ENCODE measurements at places on chromosomes 3 and 15.

DNA sequence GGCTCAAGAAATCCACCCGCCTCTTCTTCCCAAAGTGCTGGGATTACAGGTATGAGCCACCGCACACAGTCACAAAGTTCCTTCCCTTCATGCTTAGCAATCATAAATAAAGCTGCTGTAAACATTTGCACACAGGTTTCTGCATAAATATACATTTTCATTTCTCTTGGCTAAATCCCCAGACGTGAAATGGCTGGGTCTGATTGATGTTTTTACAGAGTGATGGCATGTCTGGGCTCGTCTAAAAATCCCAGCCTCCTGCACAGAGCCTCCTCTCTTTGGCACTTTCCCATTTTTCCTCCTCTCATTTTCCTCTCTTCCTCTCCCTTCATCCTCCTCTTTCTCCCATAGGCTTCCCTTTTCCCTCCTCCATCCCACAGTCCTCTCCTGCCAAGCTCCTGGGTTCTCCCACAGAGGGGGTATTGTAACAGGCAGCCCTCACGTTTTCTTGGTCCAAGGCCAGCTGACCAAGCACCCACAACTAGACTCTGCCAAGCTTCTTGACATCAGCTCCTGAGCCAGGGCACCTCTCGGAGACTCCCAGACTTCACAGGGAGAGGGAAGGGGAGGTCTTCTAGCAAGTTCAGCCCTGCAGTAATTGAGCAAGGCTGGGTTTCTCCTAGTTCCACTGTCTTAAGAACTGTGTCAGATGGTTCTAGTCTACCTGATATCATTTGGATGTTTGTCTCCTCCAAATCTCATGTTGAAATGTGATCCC lies 10.5 kb upstream of the PLA2G4E start:
- H3K36me3 ChIP-seq, result no peaks in the 10 kb centered on the region
- no peak for DNase-seq
- peaks cover 35% of the 10 kb centered on the region for H3K27me3 ChIP-seq
- H3K27ac ChIP-seq, result no peak overlapping the region
- no peak overlapping the region for H3K4me3 ChIP-seq
- H3K4me1 ChIP-seq, result no peaks in the 10 kb centered on the region

DNA sequence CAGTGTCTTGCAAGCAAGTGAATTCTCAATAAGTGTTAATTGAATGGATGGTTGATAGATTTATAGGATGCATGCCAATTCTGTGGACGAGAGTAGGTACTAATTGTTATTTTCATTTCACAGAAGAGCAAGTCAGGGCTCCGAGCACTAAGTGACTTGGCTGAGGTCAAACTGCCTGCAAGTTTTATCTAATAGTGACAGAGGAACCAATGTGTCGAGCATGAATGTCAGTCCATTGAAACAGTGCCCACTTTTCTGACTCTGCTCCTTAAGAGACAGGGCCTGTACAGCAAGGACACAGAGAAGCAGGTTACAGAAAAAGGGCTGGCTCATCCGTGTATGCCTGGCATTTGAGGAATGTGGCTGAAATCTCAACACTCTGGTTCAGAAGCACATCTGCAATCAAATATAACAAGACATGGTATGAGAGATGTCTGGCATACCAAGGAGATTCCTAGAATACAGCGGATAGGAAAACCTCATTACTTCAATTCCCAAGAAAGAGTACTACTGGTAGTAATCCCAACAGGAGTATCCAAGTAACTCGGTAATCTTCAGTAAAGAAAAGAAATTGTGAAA lies 6.0 kb upstream of the B3GNT5 start:
- no peaks in the 10 kb centered on the region for H3K36me3 ChIP-seq
- H3K4me3 ChIP-seq, result no peak overlapping the region
- DNase-seq, result no peak
- no peaks in the 10 kb centered on the region for H3K4me1 ChIP-seq
- H3K27me3 ChIP-seq, result no peaks in the 10 kb centered on the region

DNA sequence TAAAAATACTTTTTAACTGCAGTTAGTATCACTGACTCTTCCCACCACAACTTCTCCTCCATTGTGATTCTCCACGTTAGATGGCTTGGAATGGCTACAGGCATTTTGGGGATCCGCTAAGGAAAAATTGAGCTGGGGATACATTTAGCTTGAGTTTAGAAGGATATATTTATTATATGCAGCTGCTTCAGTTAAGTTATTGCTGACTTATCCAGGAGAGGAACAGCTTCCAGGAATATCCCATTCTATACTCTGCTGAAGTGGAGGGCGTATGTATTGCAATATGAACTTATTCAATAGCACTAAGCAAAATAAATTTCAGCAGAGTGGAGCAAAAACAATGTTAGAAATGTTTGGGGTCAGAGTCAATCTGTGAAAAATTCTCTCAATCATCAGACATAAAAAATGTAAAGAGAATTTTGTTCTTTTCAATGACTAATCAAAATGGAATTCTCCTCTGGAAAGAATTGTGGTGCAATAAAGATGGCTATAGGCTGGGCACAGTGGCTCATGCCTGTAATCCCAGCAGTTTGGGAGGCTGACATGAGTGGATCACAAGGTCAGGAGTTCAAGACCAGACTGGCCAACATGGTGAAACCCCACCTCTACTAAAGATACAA lies 84.7 kb downstream of the NCEH1 start:
- no peaks in the 10 kb centered on the region for H3K27me3 ChIP-seq
- peak overlapping the region; percentile 86 for H3K27ac ChIP-seq
- DNase-seq, result peak; percentile 51
- no peaks in the 10 kb centered on the region for H3K36me3 ChIP-seq

- no peaks in the 10 kb centered on the region for H3K36me3 ChIP-seq
- no peaks in the 10 kb centered on the region for H3K27me3 ChIP-seq
- no peak overlapping the region for H3K27ac ChIP-seq
- DNase-seq, result no peak
- H3K4me3 ChIP-seq, result no peak overlapping the region
- H3K4me1 ChIP-seq, result peaks cover 6% of the 10 kb centered on the region
Observed at GRCh38 chr3:130659911-130660310, 86.7 kb downstream of the PIK3R4 start.

DNA sequence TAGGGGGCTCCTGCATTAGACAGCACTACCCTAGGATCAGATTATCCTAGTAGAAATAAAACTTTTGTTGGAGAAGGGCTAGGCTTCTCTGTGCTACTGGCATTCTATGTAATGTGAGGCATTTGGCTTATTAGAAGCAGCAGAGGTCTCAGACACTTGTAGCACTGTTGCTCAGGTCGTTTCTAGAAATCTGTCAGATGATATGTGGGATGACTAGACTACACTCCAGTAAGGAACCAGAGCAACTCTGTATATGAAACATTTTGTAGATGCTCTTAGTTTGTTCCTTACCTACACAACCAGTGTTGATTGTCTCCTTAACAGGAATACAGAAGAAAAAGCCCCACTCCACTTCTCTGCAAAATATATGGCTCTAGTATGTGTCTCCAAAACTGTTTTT lies 21.9 kb upstream of the FBXL22 start:
- H3K27ac ChIP-seq, result no peak overlapping the region
- peaks cover 26% of the 10 kb centered on the region for H3K36me3 ChIP-seq
- no peak overlapping the region for H3K4me3 ChIP-seq
- H3K27me3 ChIP-seq, result no peaks in the 10 kb centered on the region

GRCh38 chr3:178352326-178353005 lies 183.8 kb upstream of the KCNMB2 start:
- peak overlapping the region; percentile 14 for H3K27ac ChIP-seq
- DNase-seq, result no peak
- H3K27me3 ChIP-seq, result no peaks in the 10 kb centered on the region
- peaks cover 33% of the 10 kb centered on the region for H3K4me1 ChIP-seq
- H3K4me3 ChIP-seq, result no peak overlapping the region

- H3K4me3 ChIP-seq, result no peak overlapping the region
- no peaks in the 10 kb centered on the region for H3K4me1 ChIP-seq
- H3K27ac ChIP-seq, result no peak overlapping the region
- H3K27me3 ChIP-seq, result no peaks in the 10 kb centered on the region
- no peak for DNase-seq
- no peaks in the 10 kb centered on the region for H3K36me3 ChIP-seq
Observed at GRCh38 chr15:86268558-86268957, 188.9 kb downstream of the AGBL1 start.

DNA sequence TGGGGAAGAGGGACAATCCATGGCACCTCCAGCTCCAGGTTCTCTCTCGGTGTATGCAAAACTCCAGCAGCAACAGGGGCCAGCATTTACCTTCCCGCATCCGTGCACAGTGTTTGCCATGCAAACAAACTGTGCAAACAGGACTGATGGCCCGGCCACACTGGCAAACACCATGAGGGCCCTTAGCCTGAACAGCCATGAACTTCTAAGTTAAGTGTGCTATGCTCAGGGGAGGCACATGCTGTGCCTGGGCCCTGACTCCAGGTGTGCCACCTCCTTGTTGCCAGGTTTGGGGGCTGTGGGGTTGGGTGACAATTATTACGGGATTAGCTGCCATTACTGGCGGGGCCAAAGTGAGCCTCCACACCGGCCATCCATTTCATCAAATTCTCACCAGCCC lies 57.5 kb downstream of the CACNA2D2 start:
- no peak overlapping the region for H3K27ac ChIP-seq
- H3K36me3 ChIP-seq, result no peaks in the 10 kb centered on the region
- no peak for DNase-seq
- H3K27me3 ChIP-seq, result peaks cover 12% of the 10 kb centered on the region
- no peak overlapping the region for H3K4me3 ChIP-seq

DNA sequence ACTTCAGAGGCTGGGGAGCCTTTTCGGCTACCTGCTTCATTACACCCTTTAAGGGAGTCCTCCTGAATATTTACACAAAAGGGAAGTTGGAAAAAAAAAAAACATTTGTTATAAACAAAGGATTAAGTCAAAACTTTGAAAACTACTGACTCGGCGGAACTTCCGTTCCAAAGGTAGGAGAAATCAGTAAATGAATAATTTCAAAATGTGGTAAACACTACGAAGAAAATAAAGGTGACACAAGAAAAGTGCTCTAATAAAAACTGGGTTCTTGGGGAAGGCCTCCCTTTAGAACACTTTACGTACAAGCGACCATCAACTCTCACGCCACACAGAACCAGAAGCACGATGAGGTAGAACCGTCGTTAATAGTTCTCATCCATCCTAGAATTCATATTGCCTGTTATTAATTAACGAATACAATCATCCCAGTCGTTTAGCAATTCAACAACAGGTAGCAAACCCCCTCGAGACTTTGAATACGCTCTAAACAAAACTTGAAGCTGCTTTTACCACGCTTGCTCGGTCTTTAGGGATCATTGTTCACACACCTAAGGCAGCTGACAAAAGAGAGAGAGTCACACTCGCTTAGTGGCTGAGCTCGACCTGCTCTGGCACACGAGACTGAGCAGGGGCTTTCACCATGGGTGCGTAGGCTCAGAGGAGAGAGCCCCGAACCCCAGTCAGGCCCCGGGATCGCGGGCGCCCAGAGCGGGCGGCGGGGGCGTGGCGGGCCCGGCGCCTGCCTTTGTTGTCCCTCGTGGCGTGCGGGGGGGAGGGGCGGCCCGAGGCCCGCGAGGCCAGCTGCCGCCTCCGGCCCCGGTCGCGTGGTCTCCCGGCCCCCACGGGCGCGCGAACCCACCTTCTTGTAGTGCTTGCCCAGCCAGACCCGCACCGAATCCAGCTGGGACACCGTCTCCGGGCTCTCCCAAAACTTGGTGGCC lies 680 bp downstream of the SMARCC1 start:
- H3K4me1 ChIP-seq, result peaks cover 14% of the 10 kb centered on the region

DNA sequence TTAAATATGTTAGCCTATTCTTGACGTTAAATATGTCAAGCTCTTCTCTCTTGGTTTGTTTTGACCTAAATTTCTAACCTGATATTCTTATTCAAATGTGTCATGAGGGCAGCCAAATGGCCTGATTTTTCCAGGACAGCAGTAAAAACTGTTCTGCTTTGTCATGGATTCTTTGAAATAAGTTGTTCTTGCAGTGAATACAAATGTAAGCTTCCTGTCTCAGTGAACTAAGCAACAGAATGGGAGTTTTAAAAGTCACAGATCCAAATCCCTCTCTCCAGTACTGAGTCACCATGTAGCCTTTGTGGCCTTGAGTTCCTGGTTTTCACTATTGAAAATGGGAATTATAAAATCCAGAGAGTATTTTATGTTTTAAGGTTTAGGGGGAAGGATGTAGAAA lies 301.8 kb downstream of the NLGN1 start:
- H3K4me1 ChIP-seq, result no peaks in the 10 kb centered on the region
- no peak overlapping the region for H3K4me3 ChIP-seq
- H3K36me3 ChIP-seq, result no peaks in the 10 kb centered on the region
- no peak for DNase-seq
- no peak overlapping the region for H3K27ac ChIP-seq

- no peak overlapping the region for H3K4me3 ChIP-seq
- DNase-seq, result no peak
Observed at GRCh38 chr3:151144016-151144415, 58.6 kb downstream of the MED12L start.

GRCh38 chr15:78342021-78342420 lies 1.9 kb downstream of the CRABP1 start:
- no peak overlapping the region for H3K4me3 ChIP-seq
- no peaks in the 10 kb centered on the region for H3K36me3 ChIP-seq
- peaks cover 80% of the 10 kb centered on the region for H3K27me3 ChIP-seq
- H3K27ac ChIP-seq, result no peak overlapping the region

- H3K4me3 ChIP-seq, result no peak overlapping the region
- H3K36me3 ChIP-seq, result peaks cover 2% of the 10 kb centered on the region
- H3K27ac ChIP-seq, result peak overlapping the region; percentile 6
- no peaks in the 10 kb centered on the region for H3K27me3 ChIP-seq
- no peak for DNase-seq
Observed at GRCh38 chr3:58351920-58352319, 19.2 kb downstream of the PXK start.

- H3K27ac ChIP-seq, result no peak overlapping the region
- peak; percentile 82 for DNase-seq
- H3K36me3 ChIP-seq, result no peaks in the 10 kb centered on the region
- no peaks in the 10 kb centered on the region for H3K4me1 ChIP-seq
- peaks cover 22% of the 10 kb centered on the region for H3K27me3 ChIP-seq
- no peak overlapping the region for H3K4me3 ChIP-seq
Observed at GRCh38 chr3:126488185-126488584, 12.5 kb upstream of the ZXDC start.

DNA sequence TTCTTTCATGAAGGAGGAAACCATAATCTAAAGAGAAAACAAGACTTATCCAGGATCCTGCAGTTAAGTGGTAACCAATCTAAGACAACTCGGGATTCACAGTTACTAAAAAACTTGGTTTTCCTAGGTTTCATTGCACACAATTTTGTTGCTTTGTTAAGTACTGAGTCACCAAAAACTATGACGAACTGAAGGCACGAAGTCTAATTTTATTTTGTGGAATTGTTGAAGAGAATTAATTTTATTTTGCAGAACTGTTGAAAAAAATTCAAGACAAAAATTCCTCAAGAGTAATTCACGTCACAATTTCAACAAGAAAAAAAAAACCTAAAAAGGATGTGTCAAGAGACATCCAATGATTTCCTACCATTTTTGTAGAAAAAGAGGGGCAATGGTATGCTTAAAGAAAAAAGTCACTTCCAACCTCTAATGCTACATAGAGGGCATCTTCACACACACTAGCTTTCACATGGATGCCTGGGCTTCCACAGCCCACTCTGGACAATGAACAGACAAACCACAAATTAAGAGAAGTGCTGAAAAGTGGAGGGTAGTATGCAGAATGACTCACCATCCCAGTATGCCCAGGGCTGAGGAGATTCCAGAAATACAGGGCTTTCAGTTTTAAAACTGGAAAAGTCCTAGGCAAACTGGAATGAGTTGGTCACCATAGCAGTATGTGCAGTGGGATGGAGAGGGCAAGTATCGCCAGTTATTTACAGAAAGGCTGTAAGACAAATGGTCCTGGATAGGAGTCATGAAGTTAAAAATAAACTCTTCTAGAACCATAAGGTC lies 29.2 kb downstream of the PLOD2 start:
- peak; percentile 71 for DNase-seq
- peak overlapping the region; percentile 23 for H3K4me3 ChIP-seq
- peaks cover 61% of the 10 kb centered on the region for H3K4me1 ChIP-seq
- H3K27ac ChIP-seq, result peak overlapping the region; percentile 95
- peaks cover 12% of the 10 kb centered on the region for H3K36me3 ChIP-seq
- no peaks in the 10 kb centered on the region for H3K27me3 ChIP-seq

All from osteoblast (primary cell).